ENCODE measurements at places on chromosomes 7 and 10.

GRCh38 chr10:87794285-87794684 is 23.7 kb downstream of the ATAD1 start:
- no peak for DNase-seq

- DNase-seq, result no peak
Measured at GRCh38 chr7:38927751-38928150, 18.8 kb upstream of the VPS41 start.

DNA sequence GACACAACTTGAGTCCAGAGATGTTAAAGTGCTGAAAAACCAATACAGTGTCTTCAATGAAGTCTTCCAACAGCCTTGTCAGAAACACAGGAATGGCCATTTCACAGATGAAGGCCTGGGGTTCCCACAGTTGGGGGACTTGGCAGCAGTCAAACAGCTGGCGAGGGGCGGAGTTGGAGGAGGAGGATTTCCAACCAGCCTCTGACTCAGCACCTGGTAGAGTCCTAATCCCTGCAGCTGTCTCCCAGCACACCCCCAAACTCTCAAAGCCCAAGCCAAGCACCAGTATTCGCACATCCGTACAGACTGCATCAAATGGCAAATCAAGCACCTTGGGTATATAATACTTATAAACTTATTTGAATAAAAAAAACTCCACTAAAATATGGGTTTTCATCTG is 28.0 kb downstream of the CTBP2 start:
- no peak for DNase-seq

DNA sequence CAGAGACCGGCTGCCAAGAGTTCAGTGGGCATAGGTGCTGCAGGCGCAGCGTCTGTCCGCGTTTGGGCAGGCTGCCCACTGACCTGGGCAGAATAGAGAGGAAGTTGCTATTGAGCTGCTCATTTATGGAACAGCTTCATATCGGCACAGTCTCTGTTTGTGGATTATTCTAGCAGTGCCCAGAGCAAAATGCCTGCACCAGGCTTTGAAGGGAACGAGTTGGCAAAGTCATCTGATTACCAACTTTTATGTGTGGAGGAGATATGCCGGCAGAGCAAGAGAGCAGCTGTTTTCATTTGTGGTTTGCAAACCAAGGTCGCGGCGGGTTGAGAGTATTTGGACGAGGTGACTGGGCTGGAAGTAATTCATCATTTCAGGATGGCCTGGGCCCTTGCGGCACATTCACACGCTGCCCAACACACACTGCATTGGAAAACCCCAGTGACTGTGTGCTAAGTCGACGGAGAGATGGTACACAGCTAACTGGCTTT is 228.5 kb downstream of the TCERG1L start:
- DNase-seq, result no peak

DNA sequence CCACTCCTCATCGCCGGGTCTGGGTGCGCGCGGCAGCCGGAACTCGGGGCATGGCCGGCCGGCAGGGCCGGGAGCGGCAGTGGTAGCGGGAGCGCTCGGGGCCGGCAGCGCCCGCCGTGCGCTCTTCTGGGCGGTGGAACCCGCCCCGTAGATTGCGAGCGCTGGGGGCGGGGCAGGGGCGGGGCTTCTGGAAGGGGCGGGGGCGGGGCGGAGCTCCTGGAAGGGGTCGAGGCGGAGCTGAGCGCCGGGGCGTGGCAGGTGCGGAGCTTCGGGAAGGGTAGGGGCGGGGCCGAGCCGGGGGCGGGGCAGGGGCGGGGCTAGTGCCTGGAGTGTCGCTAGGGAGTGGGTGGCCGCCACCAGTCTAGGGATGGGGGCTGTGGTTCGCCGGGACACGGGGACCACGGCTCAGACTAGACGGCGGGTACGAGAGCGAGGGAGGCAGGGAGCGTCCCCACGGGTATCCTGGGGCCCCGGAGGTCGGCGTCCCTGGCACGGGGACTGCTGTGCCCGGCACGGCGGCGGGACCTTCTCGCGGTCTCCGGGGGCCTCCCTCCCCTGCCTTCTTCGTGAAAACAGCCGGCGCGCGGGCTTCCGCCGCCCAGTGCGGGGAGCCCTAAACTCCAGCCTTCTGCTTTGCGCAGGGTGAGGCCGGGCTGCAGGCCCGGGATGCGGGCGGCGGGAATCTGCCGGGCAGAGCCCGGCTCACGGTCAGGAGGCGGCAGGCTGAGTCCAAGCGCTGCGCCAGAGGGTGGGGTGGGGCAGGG is at the start of gene STK32C:
Gene STK32C (minus strand): TSS at position 128 of the 764 bp plus-strand sequence. CDS start 117 bp downstream, at position 11.
- DNase-seq, result peak; percentile 19

- DNase-seq, result peak; percentile 10
Measured at GRCh38 chr10:1056326-1057105, at the start of gene WDR37. Gene WDR37 (plus strand): TSS chr10:1056385. CDS start chr10:1072156, 15,771 bp downstream.

GRCh38 chr7:30656006-30656957 is 26.0 kb downstream of the CRHR2 start:
- DNase-seq, result peak; percentile 11

DNA sequence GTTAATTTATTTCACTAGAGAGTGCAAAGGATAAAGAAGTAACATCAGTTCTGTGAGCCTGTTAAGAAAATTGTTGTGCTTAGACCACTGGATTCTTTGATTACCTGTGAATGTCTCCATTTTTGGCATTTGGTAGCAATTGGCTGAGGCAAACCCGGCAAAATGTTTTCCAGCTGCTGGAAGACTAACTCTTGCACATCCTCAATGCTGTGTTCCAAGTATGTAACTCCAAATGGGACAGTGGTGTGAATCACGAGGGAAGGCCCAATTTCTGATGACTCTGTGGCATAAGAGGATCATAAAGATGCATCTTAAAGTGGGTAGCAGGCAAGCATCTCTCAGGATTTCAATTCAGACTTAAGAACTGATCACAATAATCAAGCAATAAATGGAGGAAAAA is 268.8 kb downstream of the RNLS start:
- DNase-seq, result no peak

DNA sequence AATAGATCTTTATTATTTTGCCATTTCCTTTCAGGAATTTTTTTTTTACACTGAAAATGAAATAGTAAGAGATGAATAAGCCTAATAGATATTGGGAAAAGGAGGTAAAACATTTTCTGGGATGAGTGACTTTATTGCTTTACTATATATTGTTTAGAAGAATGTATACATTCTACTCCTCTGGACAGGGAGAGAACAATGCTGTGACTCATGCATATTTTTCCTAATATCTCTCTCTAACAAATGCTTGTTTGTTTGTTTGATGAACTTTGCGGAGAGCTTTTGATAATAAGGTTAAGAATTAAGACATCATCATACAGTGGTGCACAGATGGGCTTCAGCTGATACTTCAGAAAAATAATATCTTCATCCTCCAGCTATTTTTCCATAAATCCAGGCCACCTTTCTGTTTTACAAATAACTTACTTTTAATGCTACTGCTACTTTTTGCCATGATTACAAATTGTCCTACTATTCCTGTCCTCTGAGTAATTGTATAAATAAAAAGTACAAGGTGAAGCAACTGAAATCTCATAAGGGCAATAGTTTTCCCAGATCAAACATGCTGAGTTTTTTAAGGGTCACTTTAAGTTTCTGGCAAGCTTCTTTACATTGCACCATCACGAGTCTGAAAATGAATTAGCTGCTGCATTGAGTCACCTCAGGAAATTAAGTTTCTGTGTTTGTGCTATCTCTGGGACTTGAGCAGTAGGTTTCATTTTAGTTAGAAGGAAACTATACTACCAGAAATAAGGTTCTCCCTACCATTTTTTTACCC is 207.3 kb upstream of the POT1 start:
- no peak for DNase-seq

DNA sequence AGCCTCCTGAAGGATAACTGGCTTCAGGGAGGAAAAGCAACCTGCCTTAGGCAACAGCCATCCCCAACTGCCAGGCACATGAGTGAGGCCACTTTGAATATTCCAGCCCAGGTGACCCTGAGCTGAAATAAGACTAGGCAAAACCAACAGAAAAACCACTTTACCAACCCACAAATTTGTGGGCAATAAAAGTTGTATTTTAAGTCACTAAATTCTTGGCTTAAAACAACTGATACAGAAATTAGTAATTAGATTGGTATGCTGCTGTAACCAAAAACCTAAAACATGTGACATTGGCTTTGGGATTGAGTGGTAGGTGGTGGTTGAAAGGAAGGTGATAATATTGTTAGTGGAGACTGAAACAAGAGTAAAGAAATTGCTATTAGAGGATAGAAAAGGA is 39.9 kb downstream of the ABCB4 start:
- DNase-seq, result no peak

DNA sequence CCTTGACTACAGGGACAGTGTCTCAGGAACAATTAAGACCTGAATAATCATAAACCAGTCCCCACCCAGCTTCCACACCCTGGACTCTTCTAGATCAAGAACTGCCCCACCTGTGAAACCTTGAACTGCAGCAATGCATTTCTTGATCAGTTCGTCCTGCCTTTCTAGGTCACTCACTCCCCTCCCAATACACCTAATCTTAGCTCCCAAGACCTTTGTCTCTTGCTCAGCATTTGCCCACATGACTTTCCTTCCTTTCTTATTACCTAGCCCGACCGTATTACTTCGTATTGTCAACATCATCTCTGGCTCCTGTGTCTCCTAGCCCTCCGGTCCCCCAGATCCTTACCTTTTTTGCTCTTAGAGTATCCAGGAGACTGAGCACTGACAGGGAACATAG is 5.5 kb upstream of the NAMPT start:
- DNase-seq, result no peak

- no peak for DNase-seq
Measured at GRCh38 chr7:67618556-67619162, 622.0 kb downstream of the TYW1 start.

DNA sequence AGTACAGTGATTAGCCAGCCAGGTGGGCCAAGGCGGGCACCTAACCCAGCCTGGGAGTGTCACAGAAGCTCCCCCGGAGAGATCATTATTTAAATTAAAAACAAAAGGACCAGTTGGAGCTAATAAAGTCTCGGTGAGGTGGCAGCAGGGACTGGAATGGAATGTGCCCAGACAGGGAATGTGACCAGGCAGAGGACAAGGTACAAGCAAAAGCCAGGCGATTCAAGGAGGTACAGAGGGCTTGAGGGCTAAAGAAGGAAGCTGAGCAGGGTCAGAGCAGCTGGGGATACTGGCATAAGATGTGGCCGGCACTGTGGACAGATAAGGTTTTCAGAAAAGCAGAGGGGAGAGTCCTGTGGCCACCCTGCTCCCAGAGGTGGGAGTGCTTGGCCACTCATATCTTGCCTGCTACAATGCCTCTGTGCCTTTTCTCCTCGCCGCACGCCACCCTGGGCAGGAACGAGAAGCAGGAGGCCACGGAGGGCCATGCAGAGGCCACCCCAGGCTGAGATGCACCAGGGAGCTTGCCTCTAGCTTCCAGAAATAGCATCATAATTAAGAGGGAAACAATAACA is 13.2 kb downstream of the TMEM273 start:
- no peak for DNase-seq

- no peak for DNase-seq
Measured at GRCh38 chr7:32075612-32076011, 5.4 kb upstream of the PDE1C start.

DNA sequence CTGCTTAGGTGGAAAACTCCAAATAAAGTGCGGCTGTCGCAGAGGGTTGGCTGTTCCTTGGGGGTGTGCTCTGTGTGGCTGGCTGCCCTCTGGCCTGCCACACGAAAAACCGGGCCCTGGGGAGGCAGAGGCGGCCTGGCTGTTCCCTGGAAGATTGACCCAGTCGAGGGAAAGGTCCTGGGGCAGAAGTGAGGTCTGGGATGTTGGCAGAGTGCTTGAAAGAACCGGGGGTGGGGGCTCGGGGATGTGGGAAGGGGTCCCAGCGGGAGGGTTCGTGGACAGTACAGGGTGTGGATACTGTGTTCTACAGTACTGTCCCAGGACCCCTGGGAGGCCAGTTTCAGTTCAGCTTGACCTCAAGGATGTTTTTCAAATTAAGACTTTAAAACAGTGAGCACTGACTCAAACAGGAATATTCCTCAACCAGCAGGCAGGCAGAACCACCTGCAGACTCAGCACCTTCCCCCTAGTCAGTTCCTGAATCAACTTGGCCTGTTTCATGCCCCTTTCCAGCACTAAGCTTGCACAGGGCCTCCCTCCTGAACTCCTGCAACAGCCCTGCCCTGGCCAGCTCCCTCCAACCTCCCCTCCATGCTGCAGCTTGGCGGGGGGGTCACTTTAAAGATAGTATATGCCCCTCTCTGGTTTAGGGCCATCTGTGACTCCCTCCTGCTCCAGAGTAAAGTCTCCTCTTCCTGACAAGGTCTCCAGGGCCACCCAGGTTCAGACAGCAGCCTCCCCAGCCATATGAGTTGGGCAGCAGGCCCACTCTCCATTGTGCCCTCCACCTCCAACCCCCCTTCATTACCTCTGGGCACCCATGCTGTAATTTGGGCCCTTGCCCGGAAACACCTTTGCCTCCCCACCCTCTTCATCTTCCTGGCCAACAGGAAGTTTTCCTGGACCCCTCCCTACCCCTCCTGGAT is 3.2 kb upstream of the ATP6V1F start:
- DNase-seq, result no peak

- no peak for DNase-seq
Measured at GRCh38 chr7:107854454-107854853, 36.5 kb upstream of the DLD start.

- no peak for DNase-seq
Measured at GRCh38 chr7:122040147-122040546, 103.9 kb downstream of the AASS start.

GRCh38 chr10:5461203-5461588 is 38.2 kb downstream of the CALML5 start:
- no peak for DNase-seq

DNA sequence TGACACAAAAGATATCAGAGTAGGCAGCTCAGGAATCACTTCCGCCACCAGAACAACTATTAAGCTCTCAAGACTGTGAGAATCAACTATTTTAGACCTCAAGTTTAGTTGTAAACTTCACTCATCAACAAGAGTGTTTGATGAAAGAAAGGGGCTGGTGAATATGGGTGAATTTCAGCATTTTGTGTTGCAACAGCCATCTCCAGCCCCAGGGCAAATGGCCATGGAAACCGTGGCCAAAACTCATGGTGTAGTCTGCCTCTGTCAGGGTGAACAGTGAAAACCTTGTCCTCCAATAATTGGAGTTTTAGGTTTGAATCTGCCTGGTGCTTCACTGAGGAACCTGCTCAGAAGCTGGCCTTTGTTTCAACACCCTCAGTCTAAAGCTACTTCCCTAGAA is 60.0 kb downstream of the POLR1F start:
- no peak for DNase-seq

GRCh38 chr7:112881-113280 is 79.5 kb upstream of the FAM20C start:
- DNase-seq, result no peak

DNA sequence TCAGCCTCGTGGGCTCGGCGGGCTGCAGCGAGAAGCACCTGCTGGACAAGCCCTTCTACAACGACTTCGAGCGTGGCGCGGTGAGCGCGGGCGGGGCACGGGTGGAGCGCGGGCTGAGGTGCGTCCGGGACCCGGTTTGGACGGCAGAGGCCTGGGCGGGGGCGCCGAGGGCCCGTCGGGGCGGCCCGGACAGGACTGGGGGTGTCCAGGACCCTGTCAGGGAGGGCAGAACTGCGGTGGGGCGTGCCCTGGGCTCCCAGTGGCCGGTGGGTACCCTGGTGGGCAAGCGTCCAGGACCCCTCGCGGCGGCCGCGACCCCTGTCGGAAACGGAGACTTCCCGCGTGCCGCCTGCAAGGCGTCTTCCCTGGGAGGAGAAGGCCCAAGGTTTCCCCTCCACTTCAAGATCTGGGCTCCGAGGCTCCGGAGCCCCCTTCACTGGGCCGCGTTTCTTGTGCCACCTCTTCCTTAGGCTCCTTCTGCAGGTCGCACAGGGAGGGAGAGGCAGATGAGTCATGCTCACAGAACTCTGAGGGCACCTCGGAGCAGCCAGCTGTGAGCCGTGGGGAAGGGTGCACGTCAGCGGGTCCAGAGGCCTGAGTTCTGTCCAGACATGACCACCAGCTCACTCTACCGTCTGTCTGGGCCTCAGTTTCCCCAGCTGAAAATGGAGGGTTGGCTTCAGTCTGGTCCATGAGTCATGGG is 485 bp downstream of the ALOX5 start:
- no peak for DNase-seq

All from NCI-H1694 treated with DMSO at 0.1 percent for 48 hours (cell line).